GDM1 (cell line): ENCODE measurements at places on chromosomes 16 and 17.

DNA sequence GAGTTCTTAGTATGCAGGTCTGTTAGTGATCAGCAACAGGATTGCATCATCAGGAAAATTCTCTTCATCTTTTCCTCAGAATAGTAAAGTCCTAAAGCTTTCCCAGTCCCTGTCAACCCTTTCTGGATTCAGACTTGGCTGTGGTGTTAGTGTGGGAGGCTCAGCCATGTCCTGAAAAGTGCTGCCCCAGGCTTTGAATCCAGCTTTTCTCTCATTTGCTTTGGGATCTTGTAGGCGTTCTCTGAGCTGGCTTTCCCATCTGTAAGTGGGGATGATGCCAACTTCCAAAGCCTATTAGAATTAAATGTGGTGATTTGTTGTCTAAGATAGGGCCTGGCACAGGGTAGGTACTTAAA, 3.0 kb downstream of the ALKBH5 start:
- no peak for DNase-seq

- DNase-seq, result no peak
Measured at GRCh38 chr17:180381-181244, 837 bp downstream of the DOC2B start.

DNA sequence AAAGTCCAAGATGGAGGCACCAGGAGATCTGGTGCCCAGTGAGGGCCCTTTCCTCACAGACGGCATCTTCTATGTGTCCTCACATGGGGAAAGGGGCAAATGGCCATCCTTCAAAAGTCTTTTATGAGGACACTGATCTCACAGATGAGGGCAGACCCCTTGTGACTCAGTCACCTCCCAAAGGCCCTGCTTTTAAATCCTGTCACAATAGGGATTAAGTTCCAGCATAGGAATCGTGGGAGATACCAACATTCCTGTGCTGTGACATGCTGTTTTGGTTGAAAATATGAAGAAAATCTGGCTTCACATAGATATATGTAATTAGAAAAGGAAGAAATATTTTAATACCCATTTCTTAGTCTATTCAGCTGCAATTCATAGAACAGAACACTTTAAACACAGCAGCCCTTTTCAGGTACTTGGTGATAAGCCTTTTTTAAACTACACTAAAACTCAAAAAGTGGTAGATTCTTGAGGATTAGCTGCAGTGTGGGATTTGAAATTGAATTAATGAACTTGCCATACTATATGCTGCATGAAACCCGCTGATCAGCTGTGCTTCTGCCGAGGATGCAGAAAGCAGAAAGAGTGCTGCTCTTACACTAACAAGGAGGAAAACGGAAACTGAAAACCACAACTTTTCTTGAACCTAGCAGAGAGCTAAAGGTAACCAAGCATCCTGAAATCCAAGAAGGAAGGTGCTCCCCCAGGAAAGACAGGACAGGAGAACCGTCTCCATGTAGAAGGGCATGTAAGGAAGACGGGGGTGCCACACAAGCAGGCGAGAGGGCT, 32.7 kb downstream of the VPS53 start:
- no peak for DNase-seq

DNA sequence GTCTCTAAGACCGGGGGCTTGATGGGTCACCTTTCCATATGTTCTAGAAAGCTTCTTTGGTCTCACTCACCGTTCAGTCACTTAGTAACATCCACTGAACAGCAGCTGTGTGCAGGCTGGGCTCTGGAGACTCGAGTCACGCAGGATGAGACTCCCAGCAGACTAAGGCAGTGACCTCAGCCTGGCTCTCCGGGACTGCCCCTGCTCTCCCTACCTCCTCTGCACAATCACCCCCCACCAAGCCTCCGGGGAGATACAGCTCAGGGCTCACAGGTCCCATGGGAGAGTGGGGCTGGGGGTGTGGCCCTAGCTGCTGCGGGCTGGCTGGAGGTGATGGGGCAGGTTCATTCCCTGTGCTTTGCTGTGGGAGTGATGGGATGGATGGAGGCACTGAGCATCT, 14.1 kb downstream of the FLYWCH2 start:
- no peak for DNase-seq

GRCh38 chr17:57451191-57451590, 194.9 kb downstream of the MSI2 start:
- DNase-seq, result no peak

GRCh38 chr17:11997972-11998233, 628 bp upstream of the ZNF18 start:
- DNase-seq, result no peak

- no peak for DNase-seq
Measured at GRCh38 chr17:5198472-5198871, 6.8 kb upstream of the ZNF594 start.

DNA sequence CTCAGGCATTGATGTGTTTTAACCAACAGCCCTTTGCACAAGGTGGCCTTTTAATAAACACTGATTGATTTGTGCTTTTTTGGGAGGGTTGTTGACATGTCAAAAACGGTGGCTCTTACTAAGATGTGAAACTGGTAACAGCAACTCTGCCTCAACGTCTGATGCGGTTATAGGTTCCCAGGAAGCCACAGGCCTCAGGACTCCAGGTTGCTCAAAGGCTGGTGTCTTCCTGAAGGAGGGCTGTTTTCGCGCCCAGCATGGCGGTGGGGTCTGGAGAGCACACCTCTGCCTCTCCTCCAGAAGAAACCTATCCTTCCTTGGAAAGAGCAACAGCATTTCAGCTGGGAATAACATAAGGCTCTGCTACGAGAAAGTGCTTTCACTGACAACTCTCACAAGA, 187.5 kb downstream of the IRF8 start:
- no peak for DNase-seq

DNA sequence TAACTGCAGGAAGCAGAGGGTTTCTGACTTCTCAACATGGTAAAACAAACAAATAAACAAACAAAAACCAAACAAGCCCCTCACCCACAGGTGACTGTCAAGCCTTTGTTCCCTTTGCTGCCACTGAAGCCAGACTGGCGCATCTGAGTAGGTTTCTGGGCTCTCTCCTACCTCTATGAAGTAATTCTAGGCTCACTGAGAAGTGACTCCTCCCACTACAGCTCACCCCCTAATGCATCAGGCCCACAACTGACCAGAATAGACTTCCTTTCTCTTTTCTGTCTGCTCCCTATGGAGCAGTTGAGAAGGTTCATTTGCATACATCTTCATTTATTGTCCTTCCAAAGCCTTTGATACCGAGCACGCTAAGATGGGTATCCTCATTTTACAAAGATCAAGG, 77.0 kb upstream of the CCL2 start:
- DNase-seq, result no peak

GRCh38 chr17:79930062-79930876, 91.0 kb upstream of the CBX4 start:
- no peak for DNase-seq

DNA sequence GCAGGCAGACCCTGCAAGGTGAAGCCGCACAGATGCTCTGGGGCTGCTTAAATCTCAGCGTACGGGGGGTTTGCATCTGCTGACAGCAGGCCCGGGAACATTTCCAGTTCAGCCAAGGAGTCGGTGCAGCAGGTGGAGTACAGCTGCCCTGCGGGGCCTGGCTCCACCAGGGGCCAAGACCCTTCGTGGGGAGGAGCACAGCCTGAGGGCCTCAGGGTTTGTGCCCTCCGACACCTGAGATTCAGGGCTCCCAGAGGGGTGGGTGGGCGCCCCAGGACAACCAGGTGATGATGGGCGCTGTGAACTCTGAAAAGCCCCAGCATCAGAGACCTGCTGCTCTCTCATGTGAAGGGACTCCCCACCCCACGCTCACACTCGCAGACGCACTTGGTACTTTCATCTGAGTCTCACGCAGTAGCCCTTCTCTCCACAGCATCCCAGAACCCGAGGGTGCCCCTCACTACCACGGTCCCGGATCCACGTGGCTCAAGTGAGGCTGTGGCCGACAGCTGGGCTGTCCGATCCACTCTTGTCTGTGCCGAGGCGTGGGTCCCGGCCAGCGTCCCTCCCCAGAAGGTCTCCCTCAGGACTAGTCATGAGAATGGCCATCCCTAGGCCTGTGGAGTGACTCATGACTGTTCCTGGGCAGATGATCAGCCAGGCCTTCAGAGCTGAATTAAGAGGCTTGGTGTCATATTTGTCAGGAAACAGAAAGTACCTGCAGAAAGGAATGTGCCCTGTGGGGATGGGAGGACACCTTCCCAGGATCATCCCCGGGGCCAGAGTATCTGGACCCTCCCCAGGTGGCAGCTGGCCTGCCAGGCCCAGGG, 29.6 kb downstream of the ACSF3 start:
- no peak for DNase-seq

DNA sequence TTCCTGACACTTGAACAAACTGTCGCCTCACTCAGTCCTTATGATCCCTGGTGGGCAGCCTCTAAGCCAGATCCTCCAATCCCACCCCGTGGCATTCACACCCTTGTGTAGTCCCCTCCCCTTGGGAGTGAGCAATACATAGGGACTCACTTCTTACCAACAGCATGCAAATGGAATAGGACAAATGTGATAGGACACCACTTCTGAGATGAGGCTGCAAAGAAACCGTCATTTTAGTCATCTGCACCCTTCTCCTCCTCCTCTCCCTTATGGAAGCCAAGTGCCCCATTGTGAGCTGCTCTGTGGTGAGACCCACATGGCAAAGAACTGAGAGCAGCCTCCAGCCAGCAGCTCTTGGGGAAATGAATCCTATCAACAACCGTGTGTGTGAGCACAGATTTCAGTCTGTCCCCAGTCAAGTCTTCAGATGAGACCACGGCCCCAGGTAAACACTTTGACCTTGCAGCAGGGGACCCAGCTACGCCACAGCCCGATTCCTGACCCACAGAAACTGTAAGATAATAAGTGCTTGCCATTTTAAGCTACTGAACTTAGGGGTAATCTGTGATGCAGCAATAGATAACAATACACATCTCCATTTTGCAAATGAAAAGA, 46.9 kb downstream of the ZFHX3 start:
- DNase-seq, result no peak

GRCh38 chr16:80599466-80599865, 58.7 kb downstream of the DYNLRB2 start:
- no peak for DNase-seq

DNA sequence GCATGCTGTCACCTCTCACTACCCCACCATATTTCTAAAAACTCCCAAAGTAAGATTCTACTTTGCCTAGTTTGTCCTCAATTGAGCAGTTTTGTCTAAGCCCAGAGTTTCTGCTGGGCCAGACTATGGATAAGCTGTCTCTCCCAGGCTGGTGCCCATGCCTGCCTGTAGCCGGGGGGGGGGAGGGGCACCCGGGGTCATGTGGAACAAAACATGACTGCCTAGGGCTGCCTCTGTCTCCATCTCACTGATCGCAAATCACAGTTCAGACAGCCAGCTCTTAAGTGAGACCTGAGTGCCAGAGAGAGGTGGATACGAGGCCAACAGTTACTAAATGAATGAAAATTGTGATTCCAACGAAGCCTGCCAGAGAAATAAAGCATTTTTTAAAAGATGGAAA, 78.8 kb upstream of the RPRML start:
- no peak for DNase-seq

DNA sequence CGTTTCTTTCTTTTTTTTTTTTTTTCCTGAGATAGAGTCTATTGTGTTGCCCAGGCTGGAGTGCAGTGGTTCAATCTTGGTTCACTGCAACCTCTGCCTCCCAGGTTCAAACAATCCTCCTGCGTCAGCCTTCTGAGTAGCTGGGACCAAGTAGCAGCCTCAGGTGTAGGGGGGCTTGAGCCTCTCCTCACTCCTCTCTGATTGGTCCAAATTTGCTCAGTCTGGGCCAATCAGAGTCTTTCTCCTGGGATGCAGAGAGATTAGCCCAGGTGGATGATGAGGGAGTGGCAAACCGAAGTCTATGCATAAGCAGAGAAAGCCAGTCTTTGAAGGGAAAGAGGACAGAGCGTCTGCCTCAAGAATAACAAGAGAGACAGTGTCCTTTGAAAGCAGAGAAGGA, 99.0 kb downstream of the BMERB1 start:
- DNase-seq, result no peak

DNA sequence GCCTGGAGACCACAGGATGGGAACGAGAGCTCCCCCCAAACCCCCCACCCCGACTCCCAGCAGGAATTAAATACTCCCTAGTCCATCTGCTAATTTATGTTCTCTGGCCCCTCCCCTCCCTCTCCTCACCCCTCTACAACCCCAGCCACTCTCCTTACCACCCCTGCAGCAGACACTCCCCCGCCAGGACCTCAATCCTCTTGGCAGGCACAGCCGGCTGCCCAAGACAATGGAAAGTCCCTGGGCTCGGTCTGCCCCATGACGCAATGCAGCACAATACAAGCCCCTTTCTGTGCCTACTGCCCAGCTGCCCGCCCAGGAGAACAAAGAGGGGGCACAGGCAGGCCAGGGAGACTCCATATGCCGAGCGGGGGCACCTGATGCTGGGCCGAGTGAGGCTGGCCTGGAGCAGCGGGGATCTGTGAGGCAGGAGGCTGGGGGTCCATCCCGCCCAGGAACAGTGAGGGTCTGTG, 30.3 kb upstream of the CDC42EP4 start:
- no peak for DNase-seq

- DNase-seq, result no peak
Measured at GRCh38 chr16:2194166-2194834, 2.1 kb downstream of the CASKIN1 start.

- DNase-seq, result no peak
Measured at GRCh38 chr16:1972490-1972877, 631 bp downstream of the TBL3 start.

- no peak for DNase-seq
Measured at GRCh38 chr16:59905606-59906005, 1171.5 kb upstream of the GOT2 start.

DNA sequence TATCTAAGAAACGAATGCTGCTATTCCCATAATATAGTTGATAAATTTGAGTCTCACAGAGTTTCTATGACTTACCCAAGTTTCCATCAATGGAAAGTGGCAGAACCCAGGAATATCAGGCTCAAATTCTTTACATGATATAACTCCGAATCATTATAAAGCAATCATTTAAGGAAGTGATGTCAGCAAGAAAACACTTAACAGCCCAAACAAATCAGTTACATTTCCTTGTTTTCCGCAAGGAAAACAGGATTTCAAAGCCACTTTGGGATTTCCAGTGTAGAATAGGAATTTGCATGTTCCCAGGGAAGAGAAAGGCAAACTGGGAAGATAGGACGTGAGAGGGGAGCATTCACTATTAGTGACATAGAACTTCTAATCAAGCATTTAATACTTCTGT, 311.4 kb upstream of the GOT2 start:
- no peak for DNase-seq
